Nephron progenitor cell (in vitro differentiated cells): ENCODE measurements at places on chromosomes 3 and 15.

DNA sequence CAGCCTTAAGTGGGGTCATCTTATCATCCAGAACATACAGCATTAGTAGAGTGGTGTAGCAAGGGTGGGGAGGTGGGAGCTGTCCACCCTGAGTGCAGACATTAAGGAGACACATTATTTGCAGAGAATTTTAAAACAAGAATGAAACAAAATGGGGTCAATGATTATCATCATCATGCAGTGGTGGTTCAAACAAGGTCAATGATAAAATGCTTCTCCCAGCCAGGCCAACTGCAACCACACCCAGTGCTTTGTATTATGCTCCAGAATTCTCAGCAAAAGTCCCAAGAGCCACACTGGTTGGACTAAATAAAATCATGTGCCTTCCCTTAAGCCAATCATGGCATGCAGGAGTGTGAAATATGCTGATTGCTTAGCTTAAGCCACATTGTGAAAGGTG lies 96.7 kb upstream of the FHIT start:
- no peak overlapping the region for H3K27ac ChIP-seq
- H3K4me3 ChIP-seq = no peak overlapping the region
- H3K36me3 ChIP-seq = no peaks in the 10 kb centered on the region
- H3K4me1 ChIP-seq = no peaks in the 10 kb centered on the region

GRCh38 chr3:191235331-191236314 lies 36.6 kb downstream of the OSTN start:
- no peaks in the 10 kb centered on the region for H3K36me3 ChIP-seq
- H3K27ac ChIP-seq = no peak overlapping the region
- DNase-seq = no peak
- no peak overlapping the region for H3K4me3 ChIP-seq
- H3K27me3 ChIP-seq = no peaks in the 10 kb centered on the region
- peaks cover 6% of the 10 kb centered on the region for H3K4me1 ChIP-seq

DNA sequence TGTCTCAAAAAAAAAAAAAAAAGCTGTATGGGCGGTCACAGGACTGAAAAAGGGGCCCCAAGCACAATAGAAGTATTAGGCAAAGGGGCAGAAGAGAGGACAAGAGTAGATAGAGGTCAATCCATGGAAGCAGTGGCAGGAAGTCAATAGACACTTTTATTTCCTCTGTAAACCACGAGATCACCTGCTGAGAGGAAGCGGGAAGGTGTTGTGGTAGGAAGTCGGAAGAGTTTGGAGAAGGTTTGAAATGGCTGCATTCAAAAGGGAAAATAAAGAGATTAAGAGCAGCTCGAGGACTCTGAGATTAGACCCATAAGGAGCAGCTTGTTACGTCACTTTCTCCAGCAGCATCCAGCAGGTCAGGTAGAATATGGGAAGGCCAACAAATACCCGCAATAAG lies 14.2 kb upstream of the ZNF148 start:
- no peak overlapping the region for H3K27ac ChIP-seq
- H3K27me3 ChIP-seq = peaks cover 5% of the 10 kb centered on the region
- H3K4me3 ChIP-seq = no peak overlapping the region
- no peak for DNase-seq

- no peak for DNase-seq
- peaks cover 15% of the 10 kb centered on the region for H3K27me3 ChIP-seq
- H3K4me1 ChIP-seq = peaks cover 29% of the 10 kb centered on the region
- H3K27ac ChIP-seq = peak within 1 kb of the TSS; percentile 6
- no peaks in the 10 kb centered on the region for H3K36me3 ChIP-seq
Measured at GRCh38 chr3:42809202-42809601, at the start of gene ACKR2. Gene ACKR2 (plus strand): TSS chr3:42809445. CDS start chr3:42864503, 55,058 bp downstream.
